ENCODE measurements at places on chromosomes 1 and 21.

DNA sequence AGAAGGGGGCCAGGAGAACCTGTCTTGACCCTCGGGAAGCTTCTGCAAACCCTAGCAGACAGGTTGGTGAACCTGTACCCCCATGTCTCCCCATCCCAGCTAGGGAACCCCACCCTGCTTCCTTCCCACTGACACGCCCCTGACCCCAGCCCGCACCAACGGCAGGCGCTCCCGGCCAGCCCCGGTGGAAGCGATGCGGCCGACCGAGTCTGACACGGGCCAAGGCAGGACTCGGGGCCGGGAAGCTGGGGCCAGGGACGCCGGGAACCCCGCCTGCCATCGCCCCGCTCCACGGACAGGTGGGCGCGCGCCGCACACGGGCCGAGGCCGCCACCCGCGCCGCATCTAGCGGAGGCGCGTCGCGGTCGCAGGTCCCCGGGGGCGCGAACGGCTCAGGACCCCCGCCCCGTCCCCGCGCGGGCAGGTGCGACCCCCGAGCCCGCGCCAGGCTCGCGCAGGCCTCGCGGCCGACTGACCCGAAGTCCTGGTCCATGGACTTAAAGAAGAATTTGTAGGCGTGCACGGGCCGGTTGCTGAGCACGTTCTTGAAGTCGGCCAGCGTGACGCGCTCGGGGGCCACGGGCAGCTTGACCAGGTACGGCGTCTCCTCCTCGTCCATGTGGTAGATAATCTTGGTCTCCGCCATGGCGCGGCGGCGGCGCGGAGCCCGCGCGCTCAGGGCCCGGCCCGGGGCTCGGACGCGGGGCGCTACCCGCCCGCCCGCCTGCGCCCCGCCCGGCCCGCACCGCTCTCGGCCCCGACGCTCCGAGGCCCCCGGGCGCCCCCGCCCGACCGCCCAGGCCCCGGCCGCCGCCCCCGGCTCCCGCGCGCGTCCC is 580 bp downstream of the DVL1 start:
- DNase-seq, result no peak

- DNase-seq, result no peak
These were observed 19.9 kb downstream of the ACTN2 start for GRCh38 chr1:236706183-236706582.

DNA sequence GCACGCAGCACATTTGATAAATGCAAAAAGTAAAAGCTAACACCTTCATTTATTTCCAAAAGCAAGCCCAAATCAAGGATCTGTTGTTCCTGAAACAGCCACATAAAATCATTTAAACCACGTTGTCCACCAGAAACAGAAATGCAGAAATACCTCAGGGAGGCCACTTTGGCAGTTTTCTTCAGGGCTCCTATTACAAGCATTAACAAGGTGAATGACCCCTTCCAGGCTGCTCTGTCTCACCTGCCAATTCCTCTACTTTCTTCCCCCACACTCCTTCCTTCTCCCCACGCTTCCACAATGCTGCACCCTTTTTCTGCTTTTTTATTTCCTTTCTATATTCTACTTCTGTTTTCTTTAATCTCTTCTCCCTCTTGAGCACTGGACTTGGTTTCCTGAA is 55.0 kb upstream of the PTGFRN start:
- no peak for DNase-seq

GRCh38 chr1:25554886-25555752 is 11.7 kb downstream of the LDLRAP1 start:
- no peak for DNase-seq

DNA sequence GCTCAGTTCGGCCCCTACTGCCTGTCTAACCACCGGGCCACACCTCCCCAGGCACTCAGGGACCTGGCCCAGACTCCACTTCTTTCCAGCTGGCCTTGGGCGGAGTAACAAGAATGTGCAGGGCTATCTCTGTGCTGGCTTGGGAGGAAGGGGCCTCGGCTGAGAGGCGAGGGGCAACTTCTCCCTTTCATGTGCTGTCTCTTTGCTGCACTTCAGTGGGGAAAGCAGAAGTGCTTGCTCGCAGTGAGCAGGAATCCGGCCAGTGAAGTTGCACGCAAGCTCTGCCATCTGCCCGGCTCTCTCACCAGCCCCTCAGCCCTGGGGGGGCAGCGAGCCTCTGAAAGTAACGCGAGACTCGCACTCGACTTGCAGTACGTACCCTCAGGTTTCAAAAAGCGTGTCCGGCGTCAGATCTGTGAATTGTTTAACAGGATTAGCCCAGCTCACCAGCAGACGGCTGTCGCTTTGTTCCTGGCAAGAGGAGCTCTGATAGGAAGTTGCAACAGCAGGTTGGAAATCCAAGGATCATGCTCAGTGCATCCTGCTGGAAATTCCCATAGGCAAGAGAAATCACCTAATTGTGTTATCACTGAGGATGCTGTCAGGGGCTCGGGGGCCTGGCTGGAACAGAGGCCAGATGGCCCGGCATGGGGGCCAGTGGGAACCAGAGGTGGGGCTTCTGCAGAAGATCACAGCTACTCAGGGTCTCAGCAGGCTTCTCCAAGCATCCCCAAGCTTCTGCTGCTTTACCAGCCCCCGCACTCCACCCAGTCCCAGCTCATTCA is 221.1 kb downstream of the NPHP4 start:
- DNase-seq, result no peak

All from stimulated activated CD4-positive, alpha-beta T cell treated with anti-CD3 and anti-CD28 coated beads, TNF-alpha, amount 100 ng/mL, for 24 hours (primary cell).